A673 (cell line): ENCODE measurements at places on chromosomes 3 and 15. TPM values are rescaled to one million over a fixed set of nuclear protein-coding genes. Genes with fewer than 3 reads are reported as not detected.

DNA sequence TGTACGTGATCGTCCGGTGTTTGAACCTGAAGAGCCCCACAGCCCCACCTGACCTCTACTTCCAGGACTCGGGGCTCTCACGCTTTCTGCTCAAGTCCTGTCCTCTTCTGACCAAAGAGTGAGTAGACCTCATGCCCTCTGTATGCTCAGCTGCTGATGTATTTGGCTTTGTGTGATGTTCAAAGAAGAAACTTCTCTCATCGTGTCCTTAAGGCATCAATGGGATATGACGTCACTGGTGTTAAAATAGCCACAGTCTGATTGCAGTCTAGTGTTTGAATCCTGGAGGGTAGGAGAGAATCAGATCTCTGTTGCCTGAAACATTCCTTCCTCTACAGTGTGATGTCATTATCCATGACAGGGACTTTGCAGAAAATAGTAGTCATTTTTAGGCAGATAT lies 28.1 kb downstream of the ABHD2 start:
- no peak overlapping the region for H3K27ac ChIP-seq
- no peak overlapping the region for H3K4me3 ChIP-seq
- H3K4me1 ChIP-seq: no peaks in the 10 kb centered on the region

DNA sequence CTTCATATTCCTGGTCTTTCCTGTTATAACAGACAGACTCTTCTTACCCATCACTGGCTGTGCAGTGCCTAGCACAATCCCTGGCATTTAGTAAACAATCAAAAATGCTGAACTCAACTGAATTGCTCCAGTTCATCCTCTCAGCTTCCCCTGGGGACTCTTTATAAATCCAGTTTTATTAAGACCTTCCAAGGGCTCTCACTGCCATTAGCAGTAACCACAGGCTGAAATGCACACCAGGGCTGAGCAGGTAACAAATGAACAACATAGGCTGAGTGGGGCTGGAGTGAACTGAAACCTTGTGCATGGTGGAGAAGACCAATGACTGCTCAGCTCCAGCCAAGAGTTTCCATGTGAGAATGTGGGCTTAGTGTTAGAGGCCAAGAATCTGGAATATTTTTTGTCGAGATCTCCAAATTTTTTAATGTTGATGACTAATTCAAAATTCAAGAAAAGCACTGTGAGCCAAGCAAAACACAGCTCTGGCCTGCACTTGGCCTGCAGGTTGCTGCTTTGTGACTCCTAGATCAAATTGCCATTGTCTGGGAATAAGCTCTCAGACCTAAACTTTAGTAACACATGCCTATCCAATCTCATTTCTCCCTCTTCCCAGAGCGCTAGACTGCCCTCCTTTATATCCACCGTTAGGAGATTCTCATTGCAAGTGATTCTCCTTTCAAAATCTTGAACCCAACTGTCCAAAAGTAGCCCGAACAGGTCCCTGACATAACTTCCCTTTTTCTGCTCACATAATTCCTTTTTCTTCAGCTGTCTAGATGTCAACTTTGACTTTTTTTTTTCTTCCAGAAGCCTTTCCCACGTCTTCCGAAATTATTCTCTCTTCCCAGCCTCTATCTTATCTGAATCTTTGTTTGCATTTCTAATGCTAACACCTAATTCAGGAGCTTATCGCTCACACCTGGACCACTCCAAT lies 7.4 kb downstream of the SQOR start:
- H3K27me3 ChIP-seq: no peaks in the 10 kb centered on the region
- peaks cover 17% of the 10 kb centered on the region for H3K4me1 ChIP-seq
- DNase-seq: no peak

DNA sequence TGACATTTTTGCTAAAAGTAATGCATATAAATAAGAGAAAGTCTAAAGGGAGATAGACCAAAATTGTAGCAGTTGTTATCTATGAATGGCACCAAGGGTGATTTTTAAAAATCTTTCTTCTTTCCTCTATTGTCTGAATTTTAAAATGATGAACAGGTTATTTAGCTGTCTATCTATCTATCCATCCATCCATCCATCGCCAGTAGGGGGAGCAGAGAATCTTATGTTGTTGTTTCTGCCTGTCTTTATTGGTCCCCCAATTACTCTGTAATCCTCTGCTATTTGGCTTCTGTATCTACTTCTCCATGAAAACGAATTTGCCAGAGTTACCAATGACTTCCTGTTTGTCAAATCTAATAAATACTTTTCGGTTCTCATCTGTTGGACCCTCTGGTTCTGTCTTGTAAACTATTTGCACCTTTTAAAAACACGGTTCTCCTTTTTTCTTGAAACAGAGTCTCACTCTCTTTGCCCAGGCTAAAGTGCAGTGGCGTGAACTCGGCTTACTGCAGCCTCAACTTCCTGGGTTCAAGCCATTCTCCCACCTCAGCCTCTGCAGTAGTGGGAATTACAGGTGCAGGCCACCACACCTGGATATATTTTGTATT lies 86.0 kb downstream of the ECT2 start:
- no peak overlapping the region for H3K4me3 ChIP-seq
- peaks cover 13% of the 10 kb centered on the region for H3K4me1 ChIP-seq
- no peaks in the 10 kb centered on the region for H3K27me3 ChIP-seq
- peak; percentile 78 for DNase-seq

DNA sequence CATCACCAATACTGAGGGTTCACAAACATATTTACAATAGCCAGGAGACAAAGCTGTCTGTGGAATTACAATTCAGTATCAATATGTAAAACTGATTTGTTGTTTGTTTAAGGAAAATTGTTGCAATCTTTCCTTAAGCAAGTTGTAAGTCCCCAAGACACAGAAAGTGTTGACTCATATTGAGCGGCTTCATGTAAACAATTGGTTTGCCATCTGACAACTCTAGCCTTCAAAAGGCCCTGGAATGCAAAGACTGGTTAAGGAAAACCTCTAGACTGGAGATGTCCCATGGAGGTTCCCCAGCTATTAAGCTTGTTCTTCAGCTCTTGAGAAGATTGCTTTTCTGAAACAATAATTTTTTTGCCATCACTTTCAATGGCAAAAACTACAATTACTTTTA lies 283.7 kb upstream of the PROK2 start:
- H3K27me3 ChIP-seq: no peaks in the 10 kb centered on the region
- no peak overlapping the region for H3K27ac ChIP-seq
- no peaks in the 10 kb centered on the region for H3K36me3 ChIP-seq
- no peak overlapping the region for H3K4me3 ChIP-seq
- H3K4me1 ChIP-seq: no peaks in the 10 kb centered on the region

- no peak overlapping the region for H3K4me3 ChIP-seq
- peaks cover 11% of the 10 kb centered on the region for H3K4me1 ChIP-seq
- H3K27me3 ChIP-seq: no peaks in the 10 kb centered on the region
- no peak overlapping the region for H3K27ac ChIP-seq
These were observed 467.3 kb downstream of the SHQ1 start for GRCh38 chr3:72380711-72381493.

GRCh38 chr15:78651930-78652615 lies 11.1 kb upstream of the CHRNB4 start:
- DNase-seq: no peak
- H3K27ac ChIP-seq: no peak overlapping the region
- H3K36me3 ChIP-seq: no peaks in the 10 kb centered on the region
- no peaks in the 10 kb centered on the region for H3K4me1 ChIP-seq
- H3K4me3 ChIP-seq: no peak overlapping the region
- H3K27me3 ChIP-seq: peaks cover 83% of the 10 kb centered on the region

DNA sequence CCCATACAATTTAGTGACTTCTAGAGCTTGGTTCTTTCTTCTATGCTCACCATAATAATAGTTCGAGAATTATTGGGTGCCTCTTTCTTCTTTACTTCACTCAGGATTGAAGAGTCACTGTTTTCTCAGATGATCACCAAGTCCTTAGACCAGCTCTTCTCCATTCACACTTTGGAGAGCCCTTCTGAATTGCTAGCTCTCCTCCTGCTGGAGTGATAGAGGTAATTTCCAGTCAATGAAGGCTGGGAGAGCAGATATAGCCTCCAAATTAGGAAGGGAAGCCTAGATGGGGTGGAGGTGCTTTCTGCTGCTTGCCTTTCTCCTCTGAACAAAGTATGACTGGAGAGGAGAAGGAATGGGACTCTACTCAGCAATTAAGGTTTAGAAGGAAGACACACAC lies 10.7 kb upstream of the BBX start:
- no peaks in the 10 kb centered on the region for H3K36me3 ChIP-seq
- H3K4me1 ChIP-seq: no peaks in the 10 kb centered on the region
- no peak for DNase-seq

DNA sequence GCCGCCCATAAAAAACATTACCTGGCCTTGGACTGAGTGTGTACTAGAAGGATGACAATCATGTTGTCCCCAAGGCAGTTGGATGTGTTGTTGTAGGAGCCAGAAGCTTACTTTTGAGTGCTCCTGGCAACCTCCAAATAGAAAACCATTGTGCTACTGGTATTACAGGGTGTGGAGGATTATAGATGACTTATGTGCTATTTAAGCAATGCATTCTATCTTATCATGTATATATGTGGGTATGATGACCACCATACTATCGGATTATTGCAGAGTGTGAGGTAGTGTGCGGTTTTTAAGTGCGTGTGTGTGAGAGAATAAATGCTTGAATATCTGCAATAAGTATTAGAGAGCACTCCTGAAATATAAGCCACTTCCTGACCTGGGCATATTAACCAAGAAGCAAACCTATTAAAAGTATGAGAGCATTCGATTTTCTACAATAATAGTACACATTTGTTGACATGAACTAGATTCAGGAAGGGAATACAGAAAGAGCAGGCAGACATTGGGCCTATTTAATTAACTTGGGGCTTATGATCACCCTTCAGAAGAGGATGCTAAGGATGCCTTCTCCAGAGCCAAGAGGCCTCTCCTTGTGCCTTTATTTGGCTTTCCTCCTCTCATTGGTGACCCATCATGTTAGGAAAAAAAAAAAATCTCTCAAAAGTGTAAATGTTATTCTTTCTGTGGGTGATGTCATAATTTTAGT lies 11.7 kb upstream of the MBNL1 start:
- no peaks in the 10 kb centered on the region for H3K4me1 ChIP-seq
- no peak overlapping the region for H3K27ac ChIP-seq
- no peak for DNase-seq

DNA sequence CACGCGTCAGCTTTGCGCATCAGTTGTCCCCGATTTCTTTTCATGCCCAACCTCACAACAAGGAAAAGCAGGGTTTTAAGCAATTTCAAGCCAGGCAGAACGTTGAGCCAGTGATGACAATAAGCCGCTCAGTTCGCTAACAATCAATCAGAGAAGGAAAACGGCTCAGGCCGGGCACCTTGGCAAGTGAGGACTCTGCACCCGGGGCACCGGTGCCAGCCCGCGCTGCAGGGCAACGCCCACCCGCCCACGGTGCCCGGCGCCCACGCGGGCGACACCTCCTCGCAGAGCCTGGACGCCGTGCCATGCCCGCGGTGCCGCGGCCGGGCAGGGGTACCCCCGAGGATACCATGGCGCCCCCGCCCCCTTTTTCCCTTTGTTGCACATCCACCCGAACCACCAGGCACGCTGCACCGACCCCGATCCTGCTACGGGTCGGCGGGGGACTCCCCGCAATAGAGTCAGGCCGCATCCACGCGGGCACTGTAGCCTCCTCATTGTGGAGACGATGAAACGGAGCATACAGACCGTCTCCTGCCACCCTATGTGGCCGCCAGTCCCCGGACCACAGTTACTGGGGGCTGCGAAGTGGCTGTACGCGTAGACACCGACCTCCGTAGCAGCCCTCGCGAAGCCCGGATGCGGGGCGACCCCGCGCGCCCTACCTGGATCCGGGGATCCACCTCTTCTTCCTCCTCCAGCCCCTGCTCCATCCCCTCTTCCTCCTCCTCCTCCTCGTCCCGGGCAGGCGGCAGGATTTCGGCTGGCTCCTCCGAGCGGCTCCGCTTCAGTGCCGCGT lies 581 bp downstream of the SH3BP5 start:
- H3K4me1 ChIP-seq: peaks cover 46% of the 10 kb centered on the region
- peak overlapping the region; percentile 89 for H3K4me3 ChIP-seq
- peak; percentile 66 for DNase-seq

- DNase-seq: peak; percentile 94
- peaks cover 8% of the 10 kb centered on the region for H3K4me1 ChIP-seq
- H3K27me3 ChIP-seq: no peaks in the 10 kb centered on the region
- H3K27ac ChIP-seq: peak overlapping the region; percentile 58
These were observed 40.1 kb downstream of the TMEM44 start for GRCh38 chr3:194592798-194593752.

DNA sequence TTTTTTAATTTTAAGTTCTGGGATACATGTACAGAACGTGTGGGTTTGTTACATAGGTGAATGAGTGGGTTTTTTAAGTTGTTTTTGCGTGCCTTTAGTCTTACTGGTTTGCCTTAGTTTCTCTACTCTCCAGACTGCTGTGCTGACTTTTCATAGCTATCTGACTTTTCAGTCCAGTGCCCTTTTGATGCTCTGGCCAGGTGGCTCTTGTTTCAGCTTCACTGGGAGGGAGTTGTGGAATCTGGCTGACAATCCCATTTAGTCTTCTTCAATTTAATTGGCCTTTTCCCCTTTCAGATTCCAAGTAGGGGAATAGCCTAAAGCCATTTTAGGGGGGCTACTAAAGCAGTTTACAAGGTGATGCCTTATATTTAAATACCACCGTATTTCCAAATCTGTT lies 30.1 kb downstream of the FNDC3B start:
- no peak overlapping the region for H3K27ac ChIP-seq
- no peaks in the 10 kb centered on the region for H3K27me3 ChIP-seq
- no peaks in the 10 kb centered on the region for H3K36me3 ChIP-seq
- peaks cover 44% of the 10 kb centered on the region for H3K4me1 ChIP-seq
- no peak overlapping the region for H3K4me3 ChIP-seq
- DNase-seq: no peak

- H3K36me3 ChIP-seq: no peaks in the 10 kb centered on the region
- no peaks in the 10 kb centered on the region for H3K27me3 ChIP-seq
- no peak for DNase-seq
- no peak overlapping the region for H3K4me3 ChIP-seq
- no peak overlapping the region for H3K27ac ChIP-seq
These were observed 205.0 kb downstream of the LPP start for GRCh38 chr3:188358787-188359493.

HYAL3 gene
- total RNA-seq: 3.0 and 3.7 TPM in 2 replicates

KAT2B gene
- total RNA-seq: 4.6 and 5.4 TPM in 2 replicates

LRTM1 gene
- total RNA-seq: not detected in 2 replicates

ZNF620 gene
- total RNA-seq: 6.0 and 7.9 TPM in 2 replicates

CERS3 gene
- total RNA-seq: not detected in 2 replicates

TRH gene
- total RNA-seq: not detected in 2 replicates

C3orf70 gene
- total RNA-seq: 0.22 and 0.26 TPM in 2 replicates

NDUFAF3 gene
- 36.6 and 39.1 TPM in 2 replicates for total RNA-seq

SQOR gene
- 4.3 and 4.9 TPM in 2 replicates for total RNA-seq
